Stimulated activated CD8-positive, alpha-beta memory T cell treated with anti-CD3 and anti-CD28 coated beads, Interleukin-12 subunit alpha, Interleukin-12 subunit beta, amount 100 ng/mL, for 4 hours (primary cell): ENCODE measurements at places on chromosomes 6 and 20.

- DNase-seq, result no peak
These were observed 40.0 kb downstream of the SF3B5 start for GRCh38 chr6:144055121-144055931.

GRCh38 chr6:139064981-139065665, 36.6 kb downstream of the ABRACL start:
- DNase-seq, result no peak

DNA sequence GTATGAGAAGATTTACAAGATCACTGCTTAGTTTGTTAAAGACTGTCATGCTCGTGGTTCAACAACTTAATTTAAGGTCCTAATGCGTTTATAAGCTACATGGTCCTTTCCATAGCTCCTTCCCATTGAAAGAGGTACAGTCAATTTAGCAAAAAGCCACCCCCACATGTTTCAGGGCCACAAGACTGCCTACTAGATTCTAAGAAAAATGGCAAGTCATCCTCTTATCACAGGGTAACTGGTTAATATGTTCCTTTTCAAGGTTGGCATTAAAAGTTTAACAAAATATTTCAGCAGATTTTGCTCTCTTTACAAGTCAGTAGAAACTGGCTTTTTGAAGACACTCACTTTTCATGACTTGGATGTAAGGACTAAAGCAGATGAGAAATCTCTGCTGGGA, 15.7 kb downstream of the GSTA3 start:
- DNase-seq, result no peak

DNA sequence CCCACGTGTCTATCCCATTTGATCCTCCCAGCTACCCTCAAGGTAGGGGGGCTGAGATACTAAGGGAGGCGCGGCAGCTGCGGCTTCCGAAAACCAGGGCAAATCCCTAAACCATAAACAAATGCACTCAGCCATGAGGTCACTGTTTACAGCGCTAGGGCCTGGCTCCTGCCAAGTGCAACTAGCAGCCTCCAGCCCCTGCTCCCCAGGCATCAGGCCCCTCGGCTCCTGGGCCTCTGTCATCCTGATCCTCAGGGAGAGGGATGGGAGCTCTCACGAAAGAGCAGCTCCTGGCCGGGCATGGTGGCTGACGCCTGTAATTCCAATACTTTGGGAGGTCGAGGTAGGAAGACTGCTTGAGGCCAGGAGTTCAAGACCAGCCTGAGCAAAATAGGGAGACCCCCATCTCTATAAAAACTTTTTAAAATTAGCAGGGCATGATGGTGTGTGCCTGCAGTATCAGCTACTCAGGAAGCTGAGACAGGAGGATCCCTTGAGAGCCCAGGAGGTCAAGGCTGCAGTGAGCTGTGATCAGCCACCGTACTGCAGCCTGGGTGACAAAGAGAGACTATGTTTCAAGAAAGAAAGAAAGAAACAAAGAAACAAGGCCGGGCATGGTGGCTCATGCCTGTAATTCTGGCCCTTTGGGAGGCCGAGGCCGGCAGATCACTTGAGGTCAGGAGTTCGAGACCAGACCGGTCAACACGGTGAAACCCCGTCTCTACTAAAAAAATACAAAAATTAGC, 42.5 kb upstream of the TLDC2 start:
- DNase-seq, result no peak

DNA sequence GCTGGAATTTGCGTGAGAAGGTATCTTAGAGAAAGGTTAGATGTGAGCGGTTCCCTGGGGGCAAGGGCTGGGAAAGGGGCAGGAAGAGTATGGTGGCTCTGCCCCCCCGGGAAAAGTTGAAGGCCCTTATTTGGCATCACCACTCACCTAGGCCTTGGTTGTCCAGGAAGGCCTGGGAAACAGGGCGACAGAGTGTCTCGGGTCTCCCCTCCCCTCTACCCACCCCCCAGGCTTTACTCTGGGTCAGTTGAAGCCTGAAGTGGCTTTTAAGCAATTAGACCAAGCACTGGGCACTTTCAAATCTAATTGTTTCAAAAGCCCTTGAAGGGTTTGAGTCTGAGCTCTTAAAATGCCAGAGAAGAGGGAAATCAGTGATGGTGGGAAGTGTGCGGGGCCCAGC, 30.2 kb upstream of the FOXP4 start:
- DNase-seq, result no peak

- no peak for DNase-seq
These were observed 34.7 kb upstream of the FKBP1A start for GRCh38 chr20:1427457-1428054.

DNA sequence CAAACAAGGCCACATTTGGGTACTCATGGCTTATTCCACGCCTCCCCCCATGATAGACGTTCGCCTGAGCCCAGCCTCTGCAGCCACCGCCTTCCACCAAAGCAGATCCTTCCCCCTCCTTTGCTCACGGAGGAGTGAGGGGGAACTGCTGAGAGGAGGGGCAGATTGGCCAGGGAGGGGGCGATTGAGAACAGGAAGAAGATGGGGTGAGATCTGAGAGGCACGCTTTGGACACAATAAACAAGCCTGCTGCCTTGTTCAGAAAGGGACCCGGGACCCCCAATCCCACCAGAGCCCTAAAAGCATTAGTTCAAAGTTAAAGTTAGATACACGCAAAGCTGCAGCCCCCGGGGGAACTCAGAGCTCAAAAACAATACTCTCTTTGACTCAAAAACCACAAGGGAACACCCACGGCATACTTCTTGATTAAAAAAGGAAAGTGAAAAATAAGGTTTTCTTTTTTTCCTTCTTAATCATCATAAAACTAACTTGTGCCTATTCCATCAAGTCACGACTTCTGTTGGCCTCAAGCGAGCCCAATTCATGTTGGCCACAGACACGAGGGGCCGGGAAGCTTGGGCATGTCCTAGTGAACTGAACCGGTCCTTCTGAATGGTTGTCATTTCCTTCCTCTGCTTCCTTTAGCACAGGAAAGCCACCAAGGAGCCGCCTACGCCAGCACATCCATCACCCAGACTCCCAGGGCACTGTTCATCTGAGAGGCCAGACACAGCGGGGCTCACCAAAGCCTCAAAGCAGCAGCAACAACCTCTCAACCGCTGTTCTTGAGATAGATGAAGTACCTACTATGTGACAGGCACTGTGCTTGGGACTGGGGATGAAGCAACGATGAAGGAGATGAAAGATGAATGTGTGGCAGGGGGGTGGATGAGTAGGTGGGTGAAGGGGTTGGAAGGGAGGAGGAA, 44.7 kb downstream of the NFATC2 start:
- peak; percentile 32 for DNase-seq

- DNase-seq, result no peak
These were observed 49.4 kb downstream of the SNX5 start for GRCh38 chr20:17919149-17919548.

- DNase-seq, result no peak
These were observed 923.7 kb downstream of the TBC1D32 start for GRCh38 chr6:120410586-120410985.
